ENCODE measurements at places on chromosomes 6 and 20. TPM values are rescaled to one million over a fixed set of nuclear protein-coding genes. Genes with fewer than 3 reads are reported as not detected.

DNA sequence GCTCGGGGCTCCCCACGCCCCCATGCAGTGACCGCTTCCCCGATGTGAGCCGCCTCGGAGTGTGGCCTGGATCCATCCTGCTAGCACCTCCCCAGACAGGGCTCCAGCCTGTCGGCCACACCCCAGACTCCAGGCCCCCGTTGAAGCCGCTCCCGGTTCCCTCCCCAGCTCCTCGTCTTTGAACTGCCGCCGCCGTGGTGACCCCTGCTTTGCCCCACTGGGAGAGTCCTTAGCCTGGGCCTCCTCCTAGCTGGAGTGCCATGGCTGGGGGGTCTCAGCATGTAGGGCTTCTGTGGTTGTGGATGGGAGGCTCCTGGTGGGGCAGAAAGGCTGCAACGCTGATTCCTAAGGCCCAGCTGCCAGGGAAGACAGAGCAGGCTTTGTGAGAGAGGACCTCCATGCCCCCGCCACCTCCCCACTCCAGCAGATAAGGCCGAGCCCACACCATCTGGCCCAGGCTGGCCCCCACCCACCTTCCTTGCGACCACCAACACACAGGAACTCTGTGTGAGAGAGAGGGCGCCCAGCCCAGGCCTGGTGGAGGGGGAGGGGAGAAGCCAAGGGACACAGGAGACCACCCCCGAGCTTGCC, 11.4 kb downstream of the FOXS1 start:
- DNase-seq: no peak
- H3K27me3 ChIP-seq: no peaks in the 10 kb centered on the region
- no peaks in the 10 kb centered on the region for H3K36me3 ChIP-seq
- peaks cover 42% of the 10 kb centered on the region for H3K4me1 ChIP-seq
- H3K4me3 ChIP-seq: no peak overlapping the region

GRCh38 chr6:13355043-13355945, 27.0 kb upstream of the TBC1D7 start:
- H3K4me1 ChIP-seq: peaks cover 28% of the 10 kb centered on the region
- H3K4me3 ChIP-seq: no peak overlapping the region
- peak; percentile 69 for DNase-seq
- no peaks in the 10 kb centered on the region for H3K36me3 ChIP-seq

DNA sequence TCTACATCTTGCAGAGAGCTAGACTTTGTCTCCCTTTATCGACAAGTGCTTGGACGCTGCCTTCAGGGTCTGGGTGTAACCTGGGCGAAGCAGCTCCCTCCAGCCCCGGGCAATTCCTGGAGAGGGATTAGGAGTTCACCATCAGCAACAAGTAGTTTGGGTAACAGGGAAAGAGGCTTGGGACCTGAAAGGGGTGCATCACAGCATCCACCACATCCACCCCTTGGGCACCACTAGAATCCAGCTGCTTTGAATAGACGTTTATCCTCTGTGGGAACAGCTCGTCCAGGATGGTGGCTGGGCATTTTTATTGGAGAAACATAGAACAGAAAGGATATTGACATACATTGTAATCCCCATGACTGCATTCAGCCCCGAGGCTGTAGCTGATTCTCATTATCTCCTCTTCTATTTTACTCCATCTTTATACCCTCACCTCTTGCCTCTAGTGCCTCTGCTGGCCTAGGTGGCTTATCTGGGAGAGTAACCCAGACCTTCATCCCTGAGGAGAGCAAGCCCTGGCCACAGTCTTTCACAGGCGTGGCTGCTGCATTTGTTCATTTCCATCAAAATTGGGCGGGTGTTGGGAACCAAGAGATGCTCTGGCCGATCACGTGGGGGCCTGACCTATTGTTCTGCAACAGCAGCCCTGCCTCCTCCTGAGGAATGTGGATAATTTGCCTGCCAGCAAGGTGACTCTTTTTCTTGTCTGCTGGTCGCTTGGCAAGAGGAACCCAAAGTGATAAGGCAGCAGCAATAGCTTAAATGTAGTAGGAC, 109.2 kb upstream of the RALGAPA2 start:
- H3K27ac ChIP-seq: no peak overlapping the region
- DNase-seq: no peak
- peaks cover 8% of the 10 kb centered on the region for H3K27me3 ChIP-seq
- H3K36me3 ChIP-seq: no peaks in the 10 kb centered on the region
- no peak overlapping the region for H3K4me3 ChIP-seq

CLDN20 gene
- total RNA-seq: not detected
